ENCODE measurements at places on chromosomes 16 and 17.
A peak's percentile ranks its signal among the peaks of the same experiment; 100 is the strongest.

GRCh38 chr17:39755554-39756379 is 18.0 kb downstream of the GRB7 start:
- DNase-seq: peak; percentile 78

GRCh38 chr17:977166-977565 is 2.4 kb downstream of the NXN start:
- DNase-seq: no peak

GRCh38 chr17:17613708-17614114 is 22.2 kb upstream of the PEMT start:
- peak; percentile 68 for DNase-seq

- DNase-seq: no peak
These were observed 410.7 kb upstream of the GOT2 start for GRCh38 chr16:59144841-59145240.

GRCh38 chr16:78396046-78396445 is 296.6 kb downstream of the WWOX start:
- DNase-seq: peak; percentile 2

Data from common myeloid progenitor, CD34-positive (primary cell).